NCI-H510A (cell line): ENCODE measurements at places on chromosomes 3 and 15.
A peak's percentile ranks its signal among the peaks of the same experiment; 100 is the strongest.

GRCh38 chr3:81105206-81105605 is 656.2 kb downstream of the GBE1 start:
- DNase-seq = no peak

DNA sequence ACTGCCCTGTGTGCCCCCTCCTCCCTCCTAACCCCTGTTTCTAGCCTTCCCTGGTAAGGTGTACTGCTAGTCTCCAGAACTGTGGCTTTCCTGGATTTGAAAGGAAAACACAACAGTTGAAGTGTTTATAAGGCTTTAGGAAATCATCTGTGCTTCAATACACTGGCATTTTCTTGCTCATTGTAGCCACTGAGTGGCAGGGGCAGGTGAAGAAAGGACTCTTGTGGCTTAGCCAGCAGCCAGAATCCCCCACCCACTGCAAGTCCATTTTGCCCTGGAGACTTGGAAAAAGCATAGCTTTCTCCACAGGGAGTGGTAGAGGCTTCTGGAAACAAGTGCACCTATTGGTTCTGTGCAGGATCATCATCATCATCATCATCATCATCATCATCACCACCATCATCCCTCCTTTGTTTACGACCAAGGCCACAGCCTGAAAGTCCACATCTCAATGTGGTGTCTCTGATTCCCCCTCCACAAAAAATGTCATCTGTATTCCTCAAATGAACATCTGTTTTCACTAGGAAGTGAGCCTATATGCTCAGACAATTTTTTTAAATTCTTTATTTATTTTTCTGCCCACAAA is 33.4 kb downstream of the AQP9 start:
- no peak for DNase-seq

GRCh38 chr3:168472783-168473182 is 377.1 kb upstream of the GOLIM4 start:
- DNase-seq = no peak

DNA sequence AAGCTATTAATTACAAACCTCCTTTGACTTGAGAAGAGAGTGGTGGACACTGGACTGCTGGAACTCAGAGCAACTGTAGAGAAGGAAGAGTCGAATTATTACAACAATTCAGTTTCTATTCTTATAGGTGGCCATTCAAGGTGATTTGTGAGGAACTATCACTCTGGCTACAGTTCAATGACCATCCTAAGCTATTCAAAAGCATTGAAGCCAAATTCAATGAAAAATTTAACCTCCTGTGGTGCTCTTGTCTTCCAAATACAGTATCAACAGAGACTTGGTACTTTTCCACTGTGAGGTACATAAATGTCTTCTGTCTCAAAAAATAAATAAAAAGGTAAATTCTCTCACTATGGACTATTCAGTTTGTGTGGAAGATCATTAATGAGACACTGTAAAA is 513.3 kb upstream of the SEMA6D start:
- DNase-seq = no peak

GRCh38 chr15:49826640-49827234 is 205.9 kb downstream of the DTWD1 start:
- no peak for DNase-seq

DNA sequence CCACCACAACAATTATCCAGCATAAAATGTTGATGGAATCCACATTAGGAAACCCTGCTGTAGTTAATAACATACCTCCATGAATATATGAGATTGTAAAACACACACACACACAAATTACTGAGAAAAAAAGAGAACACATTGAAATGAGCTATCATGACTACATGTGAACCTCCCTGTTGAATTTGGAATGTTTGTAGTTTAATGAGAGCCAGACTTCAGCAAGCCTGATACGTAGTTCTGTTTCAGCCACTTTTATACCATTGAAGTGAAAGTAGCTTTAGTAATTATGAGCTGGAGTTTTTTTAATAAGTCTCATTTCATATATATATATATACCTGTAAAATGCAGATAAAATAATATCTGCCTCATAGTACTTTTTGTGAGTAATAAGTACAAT is 1146.4 kb downstream of the NAALADL2 start:
- DNase-seq = no peak

DNA sequence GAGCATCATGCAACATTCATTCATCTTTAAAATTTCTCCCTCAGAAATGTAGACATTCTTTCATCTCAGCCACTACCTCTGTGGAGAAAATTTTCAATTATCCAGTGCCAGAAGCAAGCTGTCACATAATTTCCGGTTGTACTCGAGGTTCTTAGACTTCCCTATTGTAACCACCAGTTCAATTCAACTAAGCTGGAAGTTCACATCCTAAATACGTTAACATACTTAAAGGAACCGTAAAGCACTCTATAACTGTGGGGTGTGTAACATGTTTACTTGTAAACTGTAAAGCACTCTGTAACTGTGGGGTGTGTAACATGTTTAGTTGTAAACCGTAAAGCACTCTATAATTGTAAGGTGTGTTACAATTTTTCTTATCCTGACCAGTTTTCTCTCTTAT is 150.3 kb downstream of the PLCL2 start:
- DNase-seq = no peak

- DNase-seq = no peak
Observed at GRCh38 chr3:171585039-171585438, 124.8 kb upstream of the TNIK start.

DNA sequence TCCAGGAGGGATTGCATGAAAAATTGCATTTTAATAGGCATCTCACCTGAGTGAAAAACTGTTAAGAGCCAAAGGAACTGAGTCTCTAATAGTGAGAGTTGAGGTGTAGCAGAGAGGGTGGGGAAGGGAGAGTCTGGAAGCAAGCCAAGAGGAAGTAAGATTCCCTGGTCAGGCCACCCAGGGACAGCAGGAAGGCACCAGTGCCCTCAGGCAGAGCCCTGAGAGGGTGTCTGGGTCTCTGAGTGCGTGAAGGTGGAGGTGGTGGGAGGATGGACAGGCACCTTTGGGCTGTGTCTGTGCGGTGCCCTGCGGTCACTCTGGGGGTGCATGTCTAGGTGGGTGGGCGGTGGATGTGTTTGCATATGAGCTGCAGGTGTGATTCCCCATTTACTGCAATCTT is 300.4 kb upstream of the ROPN1 start:
- DNase-seq = no peak

DNA sequence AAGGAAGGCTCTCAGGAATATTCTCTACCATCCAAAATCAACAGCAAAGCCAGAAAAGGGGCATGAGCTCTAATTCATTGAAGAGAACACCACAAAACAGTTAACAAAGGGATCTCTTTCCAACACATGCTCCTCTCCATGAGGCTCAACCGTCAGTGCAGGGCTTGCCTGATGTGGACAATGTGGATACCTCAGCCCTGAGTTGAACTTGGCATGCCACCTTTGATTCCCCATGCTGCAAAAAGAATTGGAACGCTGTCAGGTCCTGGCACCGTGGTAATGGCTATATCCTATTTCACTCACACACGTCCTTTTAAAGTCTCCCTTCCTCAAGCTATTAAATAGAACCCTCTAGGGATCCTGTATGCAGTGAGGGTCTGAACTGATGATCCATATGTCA is 30.7 kb upstream of the IP6K2 start:
- DNase-seq = no peak

DNA sequence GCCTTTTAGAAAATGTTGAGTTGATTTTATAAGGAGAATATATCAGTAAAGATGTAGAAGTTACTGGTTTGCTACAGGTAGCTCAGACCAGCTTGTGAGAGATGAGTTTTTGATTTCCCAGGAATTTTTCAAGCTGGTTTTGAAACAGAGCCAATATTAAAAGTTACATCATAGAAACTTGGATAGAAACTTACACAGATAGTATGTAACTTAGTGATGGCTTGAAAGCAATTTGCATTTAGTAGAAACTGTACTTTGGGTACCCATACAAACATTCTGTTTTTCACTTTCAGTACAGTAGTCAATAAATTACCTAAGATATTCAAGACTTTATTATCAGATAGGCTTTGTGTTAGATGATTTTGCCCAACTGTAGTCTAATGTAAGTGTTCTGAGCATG is 93.4 kb downstream of the RBMS3 start:
- DNase-seq = no peak

DNA sequence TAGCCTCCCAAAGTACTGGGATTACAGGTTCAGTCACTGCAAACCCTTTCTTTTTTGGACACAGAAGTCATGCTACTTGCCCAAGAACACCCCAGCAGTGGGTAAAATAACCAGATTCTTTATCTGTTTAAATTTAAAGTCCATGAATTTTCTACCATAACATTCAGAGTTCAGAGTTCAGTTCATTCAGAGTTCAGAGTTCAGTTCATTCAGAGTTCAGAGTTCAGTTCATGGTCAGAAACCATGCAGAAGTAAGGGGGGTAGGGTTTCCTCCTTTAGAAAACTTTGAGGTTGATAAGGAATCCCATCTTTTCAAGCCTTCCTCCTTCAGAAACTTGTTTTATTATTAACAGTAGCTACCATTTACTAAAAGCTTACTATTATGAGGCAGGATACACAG is 43.2 kb downstream of the RAF1 start:
- no peak for DNase-seq

GRCh38 chr3:143586576-143586975 is 261.7 kb downstream of the SLC9A9 start:
- no peak for DNase-seq

DNA sequence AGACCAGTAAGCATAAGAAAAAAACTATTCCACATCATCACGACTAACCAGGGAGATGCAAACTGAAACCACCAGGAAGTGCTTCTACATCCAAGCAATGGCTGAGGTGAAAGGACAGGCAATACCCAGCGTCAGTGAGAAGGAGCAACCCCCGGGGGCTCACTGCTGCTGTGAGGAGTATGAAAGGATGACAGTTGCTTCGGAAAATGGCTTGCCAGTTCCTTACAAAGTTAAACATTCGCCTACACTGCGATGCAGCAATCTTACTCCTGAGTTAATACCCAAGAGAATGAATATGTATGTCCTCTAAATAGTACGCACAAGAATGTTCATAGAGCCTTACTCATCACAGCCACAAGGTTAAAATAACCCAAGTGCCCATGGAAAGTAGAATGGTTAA is 13.3 kb upstream of the PLXNA1 start:
- no peak for DNase-seq

GRCh38 chr15:62822228-62822627 is 220.3 kb upstream of the TPM1 start:
- DNase-seq = no peak

DNA sequence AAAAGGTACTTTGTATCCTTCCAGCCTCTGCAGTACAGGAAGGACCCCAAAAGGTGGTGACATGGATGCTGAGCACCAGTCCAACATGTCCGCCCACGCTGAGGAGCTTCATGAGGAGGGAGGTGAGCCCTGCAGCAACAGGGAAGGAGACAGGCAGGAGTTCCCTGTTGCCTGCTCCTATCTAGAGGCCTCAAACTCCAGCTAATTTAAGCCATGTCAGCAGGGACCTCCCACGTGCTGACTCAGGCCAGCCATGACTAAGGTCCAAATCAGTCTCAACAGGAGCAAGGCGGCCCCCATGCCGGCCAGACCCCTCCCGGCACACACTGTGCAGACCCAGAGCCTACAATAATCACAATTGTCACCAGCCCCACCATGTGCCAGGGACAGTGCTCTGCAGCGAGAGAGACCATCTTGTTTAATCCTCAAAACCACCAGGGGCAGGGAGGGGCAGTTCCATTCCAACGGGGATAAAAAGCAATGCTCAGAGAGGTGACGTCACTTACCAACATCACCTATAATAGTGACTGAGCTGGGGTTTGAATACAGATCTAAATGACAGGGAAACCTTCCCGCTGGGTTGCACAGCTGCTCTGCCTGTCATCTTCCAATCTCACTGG is 54.5 kb upstream of the GATA2 start:
- DNase-seq = no peak

DNA sequence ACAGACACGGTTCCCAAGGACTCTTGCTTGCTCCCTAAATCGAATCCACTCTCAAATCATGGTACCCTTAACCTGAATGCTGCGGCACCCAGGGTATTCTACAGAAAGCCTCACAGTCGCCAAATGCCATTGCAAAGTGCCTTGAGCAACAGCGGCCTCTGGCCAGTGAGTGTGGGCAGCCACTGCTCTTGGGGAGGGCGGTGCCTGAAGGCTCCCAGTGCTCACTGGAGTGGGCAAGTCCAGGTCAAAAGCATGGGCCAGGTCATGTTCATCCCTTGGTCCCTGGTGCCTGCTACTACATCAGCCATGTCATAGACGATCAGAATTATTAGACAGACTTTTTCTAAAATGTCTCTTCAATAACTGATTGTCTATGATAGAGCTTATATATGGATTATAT is 82.5 kb downstream of the ADAMTS17 start:
- DNase-seq = no peak

- DNase-seq = no peak
Observed at GRCh38 chr3:108103040-108103751, 12.4 kb upstream of the CD47 start.

GRCh38 chr3:106299300-106300098 is 430.7 kb upstream of the CBLB start:
- no peak for DNase-seq

- no peak for DNase-seq
Observed at GRCh38 chr3:192745150-192745549, 17.8 kb upstream of the FGF12 start.

GRCh38 chr3:100124201-100124761 is 10.0 kb upstream of the FILIP1L start:
- DNase-seq = no peak

GRCh38 chr15:73522011-73522410 is 79.0 kb downstream of the REC114 start:
- DNase-seq = no peak

GRCh38 chr3:53817809-53818208 is 28.4 kb downstream of the CHDH start:
- no peak for DNase-seq

DNA sequence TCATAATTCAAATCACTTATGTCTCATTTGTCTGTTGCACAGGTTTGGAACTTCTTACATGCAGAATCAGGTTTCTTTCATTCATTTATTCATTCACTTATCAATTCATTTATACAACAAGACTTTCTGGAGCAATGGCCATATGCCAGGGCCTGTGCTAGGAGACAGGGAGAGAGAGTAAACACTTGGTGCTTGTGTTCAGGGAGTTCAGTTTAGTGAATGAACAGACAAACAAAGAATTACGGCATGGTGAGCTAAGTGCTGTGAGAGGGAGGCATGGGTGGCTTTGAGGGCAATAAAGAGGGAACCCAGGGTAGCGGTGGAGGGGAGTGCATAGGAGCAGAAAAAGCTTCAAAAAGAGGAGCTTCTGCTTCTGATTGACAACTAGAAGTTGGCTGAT is 8.5 kb upstream of the IREB2 start:
- peak; percentile 33 for DNase-seq
